A549 treated with ZK216348 at 1 μM for 4 hours (cell line): ENCODE measurements at places on chromosomes 1 and 21. TPM values are rescaled to one million over a fixed set of nuclear protein-coding genes. Genes with fewer than 3 reads are reported as not detected.

Gene G0S2
- total RNA-seq, result 3.4 to 4.6 TPM (median 4.0 TPM) in 5 replicates

Gene CLCNKA
- 0.06 TPM in 1 of 5 replicates, not detected in the others for total RNA-seq

Gene CNR2
- total RNA-seq, result not detected in 5 replicates

Gene C1orf185
- not detected in 5 replicates for total RNA-seq

Gene CNIH3
- total RNA-seq, result 0.31 to 0.72 TPM (median 0.68 TPM) in 5 replicates

Gene GNAI3
- 3.4 to 5.6 TPM (median 5.1 TPM) in 5 replicates for total RNA-seq

Gene GUCA2B
- 0.42 TPM in 1 of 5 replicates, not detected in the others for total RNA-seq

Gene OR2G6
- total RNA-seq, result not detected in 5 replicates

Gene PPIAL4G
- total RNA-seq, result not detected in 5 replicates

Gene SAMSN1
- not detected in 5 replicates for total RNA-seq

Gene FALEC
- total RNA-seq, result not detected in 5 replicates

Gene CTXND2
- total RNA-seq, result 0.12 TPM in 1 of 5 replicates, not detected in the others

Gene AKNAD1
- total RNA-seq, result 1.0 to 2.7 TPM (median 1.3 TPM) in 5 replicates

Gene NBL1
- total RNA-seq, result 24.6 to 53.5 TPM (median 43.8 TPM) in 5 replicates

Gene MCOLN3
- 2.4 to 3.9 TPM (median 3.5 TPM) in 5 replicates for total RNA-seq

Gene SELE
- not detected in 5 replicates for total RNA-seq

Gene OLFML2B
- total RNA-seq, result 0.31 to 1.0 TPM (median 0.41 TPM) in 5 replicates

Gene MAP3K21
- 6.1 to 11.8 TPM (median 9.9 TPM) in 5 replicates for total RNA-seq
